ENCODE measurements at places on chromosomes 1 and 21.
A peak's percentile ranks its signal among the peaks of the same experiment; 100 is the strongest.

GRCh38 chr21:15192243-15192642, 127.4 kb upstream of the NRIP1 start:
- no peak for DNase-seq

DNA sequence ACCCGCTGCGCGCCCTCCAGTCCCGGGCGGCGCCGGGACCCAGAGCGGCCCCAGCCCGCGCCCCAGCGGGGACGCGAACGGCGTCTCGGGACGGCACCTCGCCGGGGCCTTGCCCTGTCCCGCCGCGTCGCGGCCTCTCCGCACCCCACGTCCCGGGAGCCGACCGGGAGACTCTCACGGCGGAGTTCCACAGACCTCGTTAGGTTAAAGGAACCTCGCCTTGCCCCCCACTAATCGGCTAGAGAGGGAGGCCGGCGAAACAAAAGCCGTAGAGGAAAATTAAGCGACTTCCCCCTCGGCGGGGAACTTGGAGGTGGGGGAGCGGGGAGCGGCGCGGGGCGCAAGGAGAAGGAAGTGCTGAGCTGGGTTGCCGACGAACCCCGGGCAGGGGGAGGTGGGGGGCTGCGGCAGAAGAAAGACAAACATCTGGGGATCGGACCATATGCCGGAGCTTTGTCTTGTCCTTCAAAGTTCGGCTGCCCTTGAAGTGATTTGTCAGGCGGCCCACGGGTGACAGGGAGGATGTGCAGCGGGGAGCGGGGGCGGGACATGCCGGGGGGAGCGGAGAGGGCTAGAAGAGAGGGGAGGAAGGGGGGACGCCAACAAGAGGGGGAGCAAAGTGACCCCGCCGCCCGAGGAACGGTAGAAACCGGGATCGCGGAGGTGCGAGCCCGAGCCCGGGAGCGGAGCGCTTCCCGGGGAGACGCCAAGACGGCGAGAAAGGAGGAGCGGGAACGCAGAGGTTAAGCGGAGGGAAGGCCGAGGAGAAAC, 120.0 kb upstream of the RRP15 start:
- DNase-seq, result no peak

GRCh38 chr21:17467829-17468228, 45.0 kb upstream of the CXADR start:
- no peak for DNase-seq

GRCh38 chr1:31957701-31958674, 19.8 kb upstream of the PTP4A2 start:
- DNase-seq, result no peak

- DNase-seq, result peak; percentile 21
Observed at GRCh38 chr1:51518586-51519047, 449 bp downstream of the EPS15 start.

GRCh38 chr1:35016406-35016805, 15.3 kb downstream of the ZMYM6 start:
- DNase-seq, result no peak

DNA sequence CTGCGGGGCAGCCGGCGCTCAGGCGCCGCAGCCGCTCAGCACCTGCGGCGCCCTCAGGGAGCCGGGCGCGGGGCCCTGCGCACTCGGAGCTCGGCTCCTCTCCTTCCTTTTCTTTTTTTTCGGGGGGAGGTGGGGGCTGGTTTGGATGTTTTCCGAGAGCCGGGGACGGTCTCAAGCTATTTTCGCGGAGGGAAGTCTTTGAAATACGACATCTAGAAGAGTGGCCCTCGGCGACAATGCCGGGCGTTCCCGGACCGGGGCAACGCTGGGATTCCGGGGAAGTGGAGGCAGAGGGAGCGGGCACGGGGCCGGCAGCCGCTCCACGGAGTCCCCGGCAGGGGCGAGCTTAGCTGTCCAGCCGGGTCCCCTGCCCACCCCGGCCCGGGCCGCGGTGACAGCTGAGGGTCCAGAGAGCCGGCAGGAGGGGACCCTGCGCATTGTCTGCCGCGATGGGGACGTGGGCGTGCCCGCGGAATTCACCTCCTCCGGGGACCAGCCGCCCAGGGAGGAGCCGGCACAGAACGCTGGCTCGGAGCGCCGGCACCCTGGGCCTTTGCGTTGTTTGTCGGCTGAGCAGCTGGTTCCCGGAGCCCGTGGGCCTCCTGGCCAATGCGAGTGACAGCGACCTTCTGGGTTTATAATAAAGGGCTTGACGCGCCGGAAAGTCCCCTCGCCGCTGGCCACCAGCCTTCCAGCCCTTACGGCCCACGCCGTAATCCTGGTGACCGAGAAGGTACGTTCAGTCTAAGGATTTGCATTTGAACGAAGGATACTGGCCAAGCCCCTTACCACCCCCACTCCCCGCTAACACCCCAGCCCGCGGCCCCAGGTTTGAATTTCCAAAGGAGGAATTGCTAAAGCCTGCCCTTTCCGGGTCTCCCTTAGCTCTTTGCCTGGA, 582 bp downstream of the SLC37A1 start:
- DNase-seq, result peak; percentile 56

DNA sequence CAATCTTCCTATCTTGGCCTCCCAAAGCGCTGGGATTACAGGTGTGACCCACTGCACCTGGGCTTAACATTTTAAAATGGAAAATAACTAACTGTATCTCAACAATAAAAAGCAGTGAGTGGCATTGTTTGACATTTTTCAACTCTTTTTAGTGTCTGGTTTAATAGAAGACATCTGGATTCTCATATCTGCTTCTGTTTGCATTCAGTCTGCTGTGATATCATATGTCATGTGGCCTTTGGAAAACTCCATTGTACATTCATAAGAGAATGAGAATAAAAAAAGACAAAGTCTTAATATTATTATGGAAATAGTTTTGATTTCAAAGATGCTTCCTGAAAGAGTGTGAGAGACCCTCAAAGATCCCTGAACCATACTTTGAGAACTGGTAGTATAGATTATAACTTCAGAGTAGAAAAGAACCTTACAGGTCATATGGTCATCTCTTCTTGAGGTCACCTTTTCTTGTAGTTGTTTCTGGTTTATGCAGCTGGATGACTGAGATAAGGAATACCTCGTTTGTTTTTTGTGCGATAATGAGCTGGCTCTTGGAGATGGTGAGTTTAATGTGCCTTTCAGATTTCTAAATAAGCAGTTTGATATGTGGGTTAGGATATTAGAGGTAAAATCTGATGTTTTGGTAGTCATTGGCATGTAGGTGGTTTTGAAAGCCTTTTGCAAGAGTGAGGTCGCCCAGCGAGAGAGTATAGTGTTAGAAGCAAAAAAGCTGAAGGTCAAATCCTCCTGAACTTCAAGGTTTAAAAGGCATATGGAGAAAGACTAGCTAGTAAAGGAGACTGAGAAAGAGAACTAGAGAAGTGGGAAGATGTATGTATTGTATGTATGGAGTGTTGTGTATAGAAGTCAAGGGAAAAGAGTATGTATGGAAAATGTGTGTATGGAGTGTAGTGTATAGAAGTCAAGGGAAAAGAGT, 17.2 kb downstream of the CEP350 start:
- DNase-seq, result no peak

GRCh38 chr1:200733907-200734306, 4.8 kb upstream of the CAMSAP2 start:
- no peak for DNase-seq

DNA sequence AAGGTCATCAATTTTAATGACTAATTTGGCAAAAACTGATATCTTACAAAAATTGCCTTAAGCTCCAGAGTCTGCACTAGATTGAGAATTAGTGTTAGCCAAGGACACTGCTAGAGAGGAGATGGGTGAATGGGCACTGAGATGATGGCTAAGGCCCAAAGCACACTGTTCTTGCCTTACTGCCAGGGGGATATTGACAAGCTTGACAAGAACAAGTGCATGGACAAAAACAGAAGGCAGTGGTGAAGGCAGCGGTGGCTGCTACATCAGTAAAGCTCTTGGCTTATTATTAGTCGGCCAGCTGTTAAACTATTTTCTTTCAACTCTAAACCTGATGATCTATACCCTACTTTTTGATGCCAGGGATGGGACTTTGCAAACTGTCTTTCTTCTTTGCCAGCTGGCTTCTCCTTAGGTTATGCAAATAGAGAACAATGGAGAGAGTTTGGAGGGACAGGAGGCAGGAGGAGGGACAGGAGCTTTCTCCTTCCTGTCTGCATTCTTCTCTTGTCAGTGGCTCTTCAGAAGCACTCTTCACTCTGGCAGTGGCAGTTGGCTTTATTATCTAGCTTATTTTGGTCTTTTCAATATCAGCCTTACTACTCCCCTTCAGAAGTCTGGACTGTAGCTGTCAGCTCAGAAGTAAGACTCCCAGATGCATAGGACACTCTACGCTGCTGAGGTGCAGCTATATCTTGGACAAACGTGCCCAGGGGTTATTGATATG, 853.5 kb upstream of the TMPRSS15 start:
- DNase-seq, result no peak

DNA sequence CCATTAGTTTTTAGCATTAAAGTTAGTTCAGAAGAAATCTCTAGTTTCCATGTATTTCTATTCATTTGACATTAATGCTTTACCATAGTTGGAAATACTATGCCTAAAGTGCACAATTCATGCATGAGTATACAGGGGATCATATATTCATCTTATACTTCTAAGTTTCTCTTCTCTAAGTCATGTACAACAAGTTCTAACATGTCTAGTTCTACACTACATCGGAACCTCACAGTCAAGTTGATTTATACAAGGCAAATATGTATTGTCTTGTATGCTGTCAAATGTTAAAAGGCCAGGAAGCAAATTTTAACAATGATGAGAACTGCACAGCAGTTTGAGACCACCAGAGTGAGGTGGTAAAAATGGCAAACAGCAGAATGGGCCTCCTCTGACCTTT, 22.9 kb upstream of the MOB3C start:
- DNase-seq, result no peak

- no peak for DNase-seq
Observed at GRCh38 chr1:162470216-162470615, 27.4 kb upstream of the UHMK1 start.

DNA sequence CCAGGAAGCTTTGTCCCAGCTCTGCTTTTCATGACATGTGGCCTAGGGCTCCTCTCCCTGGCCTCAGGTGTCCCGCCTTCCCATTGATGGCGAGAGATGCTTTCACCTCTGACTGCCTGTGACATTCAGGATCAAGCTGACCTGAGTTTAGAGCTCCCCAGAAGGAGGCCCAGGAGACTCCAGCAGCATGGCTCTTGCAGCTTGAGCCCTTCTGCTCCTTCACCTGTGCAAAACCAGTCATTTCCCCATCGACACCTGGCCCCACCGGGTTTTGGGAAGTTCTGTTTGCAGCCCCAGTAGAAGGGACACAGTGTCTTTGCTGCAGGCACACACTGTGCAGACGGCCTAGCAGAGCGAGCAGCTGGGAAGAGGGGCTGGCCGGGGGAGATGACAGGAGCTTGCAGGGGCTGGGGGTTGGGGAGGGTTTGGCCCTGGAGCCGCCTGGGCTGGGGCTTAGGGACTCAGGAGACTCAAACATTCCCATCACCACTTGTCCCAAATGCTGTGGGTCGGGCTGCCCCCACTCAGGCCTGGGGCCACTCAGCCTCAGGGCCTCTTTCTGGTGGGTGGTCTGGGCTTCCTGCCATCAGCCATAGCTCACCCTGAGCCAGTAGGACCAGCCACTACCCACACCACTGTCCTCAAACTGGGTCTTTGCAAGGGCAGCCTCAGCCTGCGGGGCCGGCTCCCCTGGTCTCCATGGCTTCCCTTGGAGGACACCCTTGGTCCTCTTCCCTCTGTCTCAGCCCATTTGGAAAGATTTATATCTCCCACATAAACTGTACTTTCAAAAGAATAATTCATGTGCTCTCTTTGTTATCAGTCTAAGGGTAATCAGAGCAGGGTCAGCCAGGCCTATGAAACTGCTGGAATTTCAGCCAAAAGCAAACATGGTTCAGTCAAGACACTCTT, 3.8 kb upstream of the EDN2 start:
- no peak for DNase-seq

DNA sequence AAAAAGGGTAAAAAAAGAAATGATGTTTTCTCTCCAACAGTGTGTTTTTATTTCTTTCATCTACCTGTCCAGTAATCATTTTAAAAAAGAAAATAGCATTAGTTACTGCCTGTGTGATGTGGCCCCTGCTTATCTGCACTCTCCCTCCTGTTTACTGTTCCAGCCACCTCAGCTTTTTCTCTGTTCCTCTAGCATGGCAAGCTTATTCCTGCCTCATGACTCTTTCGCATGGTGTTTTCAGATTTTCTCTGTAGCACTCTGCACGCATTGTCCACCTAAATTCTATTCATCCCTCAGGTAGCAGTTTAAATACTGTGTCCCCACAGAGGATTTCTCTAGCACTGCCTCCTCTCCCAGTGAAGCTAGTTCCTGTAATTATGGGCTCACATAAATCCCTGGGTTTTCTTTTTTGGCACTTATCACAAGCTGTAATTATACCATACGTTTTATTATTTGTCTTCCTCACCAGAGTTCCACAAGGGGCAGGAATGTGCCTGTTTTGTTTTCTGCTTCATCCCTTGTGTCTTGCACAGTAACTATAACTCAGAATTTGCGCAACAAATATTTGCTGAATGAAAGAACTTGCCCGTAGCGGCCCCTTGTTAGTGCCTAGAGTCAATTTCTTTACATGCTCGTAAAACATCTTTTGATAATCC, 51.4 kb upstream of the LRIG2 start:
- no peak for DNase-seq

DNA sequence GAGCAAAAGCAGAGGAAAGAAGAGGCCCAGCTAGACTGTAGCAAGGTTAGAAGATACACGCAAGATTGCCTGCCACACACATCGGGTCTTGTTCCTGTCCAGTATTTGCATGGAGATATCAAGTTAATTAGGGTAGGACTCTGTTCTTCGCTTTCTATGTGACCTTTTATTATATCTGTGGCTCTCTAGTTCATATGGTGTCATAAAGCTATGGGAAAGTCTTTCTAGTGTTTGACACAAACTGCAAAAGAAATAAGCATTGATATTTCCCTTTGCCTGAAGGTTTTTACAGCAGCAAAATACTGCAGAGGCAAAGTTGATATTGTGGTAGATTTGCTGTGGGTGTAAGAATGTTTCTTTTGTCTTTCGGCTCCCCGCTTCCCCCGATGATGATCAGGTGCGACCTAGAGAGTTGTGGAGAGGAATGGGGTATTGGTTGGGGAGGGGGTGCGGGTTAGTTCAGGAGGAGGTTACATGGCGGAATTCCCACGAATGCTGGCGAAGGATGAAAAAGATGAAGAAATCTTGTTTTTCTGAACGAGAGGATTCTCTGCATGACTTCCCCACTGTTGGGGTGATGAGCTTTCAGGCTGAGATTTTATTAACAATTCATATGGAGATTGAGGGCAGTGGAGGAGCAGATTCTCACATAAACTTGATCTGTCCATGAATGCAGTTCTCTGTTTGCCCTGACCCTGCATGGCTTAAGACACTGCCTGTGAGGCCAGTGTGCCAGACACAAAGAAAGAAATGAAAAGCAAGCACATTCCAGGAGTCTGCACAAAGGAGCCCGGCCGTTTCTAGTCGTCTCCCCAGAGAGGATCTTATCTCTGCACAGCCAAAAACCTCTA, 550.2 kb downstream of the USP25 start:
- DNase-seq, result no peak
